ENCODE measurements at places on chromosomes 3 and 15.

- no peak for DNase-seq
These were observed 11.2 kb upstream of the COL8A1 start for GRCh38 chr3:99627062-99627826.

GRCh38 chr15:67415181-67415580, 105.8 kb upstream of the C15orf61 start:
- no peak for DNase-seq

GRCh38 chr3:99803297-99803696, 14.4 kb upstream of the CMSS1 start:
- no peak for DNase-seq

- DNase-seq, result no peak
These were observed 283.4 kb upstream of the LYSMD4 start for GRCh38 chr15:100016632-100017031.

DNA sequence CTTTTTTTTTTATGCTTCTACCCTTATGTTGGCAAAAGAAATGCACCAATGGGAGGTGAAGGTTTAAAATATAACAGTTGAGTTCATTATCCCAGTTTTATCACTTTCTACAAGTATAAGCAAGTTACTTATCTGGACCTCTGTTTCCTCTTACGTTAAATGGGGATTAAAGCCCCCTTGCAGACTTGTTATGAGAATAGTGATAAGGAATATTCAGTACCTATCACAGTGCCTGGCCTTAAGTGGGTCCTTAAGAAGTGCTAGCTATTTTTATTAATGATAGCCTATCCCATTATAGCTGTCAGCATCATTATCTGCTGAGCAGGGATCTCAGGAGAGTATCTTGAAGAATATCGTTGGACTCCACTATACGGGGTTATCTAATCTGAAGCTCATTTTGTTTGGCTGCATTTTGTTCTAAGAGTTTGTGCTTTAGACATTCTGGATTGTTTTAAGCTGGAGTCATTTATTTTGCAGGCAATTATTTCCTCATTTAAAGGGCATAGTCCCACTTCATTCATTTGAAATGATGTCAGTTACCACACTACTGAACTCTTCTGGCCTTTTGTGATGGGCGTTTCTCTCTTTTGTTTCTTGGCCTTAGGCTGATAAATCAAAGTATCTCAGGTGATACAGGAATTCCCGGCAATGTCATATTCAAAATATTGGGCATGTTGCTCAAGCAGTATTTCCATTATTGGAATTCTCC, 28.8 kb downstream of the RAB8B start:
- DNase-seq, result no peak

- no peak for DNase-seq
These were observed 650.8 kb upstream of the ADAMTS9 start for GRCh38 chr3:65338571-65338970.

- no peak for DNase-seq
These were observed 5.6 kb downstream of the CCR1 start for GRCh38 chr3:46202535-46202934.
